ENCODE measurements at places on chromosomes 12 and 14. TPM values are rescaled to one million over a fixed set of nuclear protein-coding genes. Genes with fewer than 3 reads are reported as not detected.

DNA sequence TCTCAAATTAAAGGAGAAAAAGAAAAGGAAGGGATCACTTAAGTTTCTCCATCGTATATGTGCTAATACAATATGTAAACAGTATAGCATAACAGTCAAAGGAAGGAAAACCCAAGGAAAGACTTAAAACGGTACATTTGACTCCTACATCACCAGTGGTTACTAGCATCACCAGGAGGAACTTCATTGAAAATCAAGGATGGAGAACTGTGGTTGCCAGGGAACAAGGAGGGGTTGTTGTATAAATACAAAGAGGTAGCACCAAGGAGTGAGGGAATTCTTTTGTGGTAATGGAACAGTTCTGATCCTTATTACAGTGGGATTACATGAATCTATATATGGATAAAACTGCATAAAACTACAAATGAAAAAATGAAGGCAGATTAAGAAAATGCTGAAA lies 1.6 kb downstream of the ZFYVE26 start:
- DNase-seq = no peak

DNA sequence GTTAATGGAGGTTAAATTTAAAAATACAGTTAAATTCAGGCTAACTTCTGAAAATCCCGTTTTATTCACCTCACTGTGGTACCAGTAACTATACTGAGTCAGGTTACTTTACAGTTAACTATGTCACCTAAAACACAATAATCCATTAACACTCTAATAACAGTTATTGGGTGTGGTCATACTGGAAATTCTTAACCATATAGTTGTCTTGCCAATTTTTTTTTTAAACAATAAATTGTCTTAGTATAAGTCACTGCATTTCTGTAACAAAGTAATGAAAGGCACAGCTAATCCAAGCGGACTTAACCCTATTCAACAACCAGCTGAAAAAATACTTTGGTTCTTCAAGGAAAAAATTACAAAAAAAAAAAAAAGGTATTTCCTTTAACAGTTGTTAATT lies 16.2 kb upstream of the PHLDA1 start:
- peak; percentile 29 for DNase-seq

GRCh38 chr12:81520064-81520945 lies 238.8 kb downstream of the PPFIA2 start:
- peak; percentile 23 for DNase-seq

DNA sequence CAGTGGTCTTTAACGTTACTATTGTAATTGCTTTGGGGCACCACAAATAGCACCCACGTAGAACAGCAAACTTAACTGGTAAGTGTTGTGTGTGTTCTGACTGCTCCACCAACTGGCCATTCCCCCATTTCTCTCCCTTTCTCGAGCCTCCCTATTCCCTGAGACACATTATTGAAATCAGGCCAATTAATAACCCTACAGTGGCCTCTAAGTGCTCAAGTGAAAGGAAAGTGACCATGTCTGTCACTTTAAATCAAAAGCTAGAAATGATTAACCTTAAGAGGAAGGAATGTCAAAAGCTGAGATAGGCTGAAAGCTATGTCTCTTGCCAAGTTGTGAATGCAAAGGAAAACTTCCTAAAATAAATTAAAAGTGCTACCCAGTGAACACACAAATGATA lies 22.3 kb downstream of the PPP1R13B start:
- no peak for DNase-seq

Gene CACNA2D4
- 0.99 TPM for total RNA-seq

Gene TMEM121
- 8.0 TPM for total RNA-seq

DNA sequence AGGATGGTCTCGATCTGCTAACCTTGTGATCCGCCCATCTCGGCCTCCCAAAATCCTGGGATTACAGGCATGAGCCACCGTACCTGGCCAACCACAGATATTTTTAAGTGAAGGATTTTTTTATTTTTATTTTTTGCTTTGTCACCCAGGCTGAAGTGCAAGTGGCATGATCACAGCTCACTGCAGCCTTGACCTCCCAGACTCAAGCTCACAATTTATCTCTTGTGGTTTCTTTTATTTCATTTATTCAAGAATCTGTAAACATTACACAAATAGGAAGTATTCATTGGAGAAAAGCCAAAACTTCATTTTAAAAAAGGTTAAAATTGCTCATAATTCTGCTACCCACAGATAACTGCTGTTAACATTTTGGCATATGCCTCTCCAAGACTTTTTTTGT lies 13.3 kb downstream of the MOAP1 start:
- no peak for DNase-seq

DNA sequence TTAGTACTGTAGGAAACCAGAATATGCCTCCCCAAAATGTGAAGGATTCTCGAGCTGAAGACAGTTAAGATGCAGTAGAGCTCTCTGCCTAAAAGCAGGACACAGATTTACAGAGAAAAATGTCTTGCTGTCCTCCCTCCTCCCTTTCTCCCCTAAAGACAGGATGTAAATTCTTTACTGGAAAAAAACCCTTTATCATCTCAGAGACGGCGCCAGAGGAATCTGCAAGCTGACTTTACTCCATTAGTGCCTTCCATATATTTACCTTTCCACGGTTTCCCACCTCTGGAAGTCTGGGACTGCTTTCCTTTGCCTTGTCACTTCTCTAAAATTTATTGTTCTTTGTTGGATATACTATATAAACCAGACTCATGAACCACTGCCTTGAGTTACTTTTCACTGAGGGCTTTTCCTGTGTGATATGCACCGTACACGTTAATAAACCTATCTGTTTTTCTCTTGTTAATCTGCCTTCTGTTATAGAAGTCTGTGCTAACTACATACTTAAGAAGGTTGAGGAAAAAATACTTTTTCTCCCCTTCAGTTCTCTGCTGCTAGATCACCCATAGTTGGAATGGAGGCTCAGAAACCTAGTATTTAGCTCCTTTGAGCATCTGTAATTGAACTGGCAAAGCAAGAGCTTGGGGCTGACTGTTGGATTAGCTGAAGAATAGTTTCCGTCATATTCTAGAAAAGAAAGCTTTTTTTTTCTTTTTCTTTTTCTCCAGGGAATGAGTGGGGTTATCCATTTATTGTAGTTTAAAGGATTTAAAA lies 99.9 kb downstream of the RAD51B start:
- peak; percentile 32 for DNase-seq
